SW 1271 (cell line): ENCODE measurements at places on chromosomes 7 and 10.

DNA sequence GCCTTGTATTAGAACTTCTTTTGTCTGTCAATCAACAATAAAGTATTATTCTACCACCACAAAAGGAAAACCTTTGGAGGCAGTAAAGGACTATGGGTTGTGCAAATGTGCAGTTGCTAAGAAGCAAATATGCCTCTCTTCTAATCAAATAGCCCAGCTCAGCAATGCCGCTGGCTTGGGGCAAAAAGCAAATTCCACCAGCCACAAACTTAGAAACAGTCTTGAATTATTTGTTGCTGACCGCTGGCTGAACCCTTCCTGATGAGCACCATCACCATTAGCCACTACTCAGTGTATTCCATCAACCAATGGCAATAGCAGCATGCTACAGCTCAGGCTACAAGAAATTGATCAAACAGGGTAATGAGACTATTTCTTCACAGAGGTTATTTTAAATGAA is 51.0 kb downstream of the SKAP2 start:
- DNase-seq = no peak

DNA sequence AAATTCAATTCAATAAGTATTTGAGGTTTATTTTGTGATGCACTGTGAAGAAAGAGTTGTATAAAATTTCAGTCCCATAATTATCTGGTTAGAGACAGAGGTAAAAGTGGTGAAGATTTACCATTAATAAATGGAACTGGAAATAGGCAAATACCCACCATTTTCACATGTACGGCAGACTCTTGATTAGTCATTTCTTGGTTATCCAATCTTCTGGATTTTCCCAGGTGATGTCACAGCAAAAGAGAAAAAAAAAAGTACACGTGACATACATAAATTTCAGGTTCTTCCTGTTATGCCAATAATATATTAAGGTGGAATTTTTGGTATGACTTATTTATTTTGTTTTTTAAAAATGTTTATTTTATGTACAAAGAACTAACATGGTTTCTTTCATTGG is 26.8 kb downstream of the NT5C3A start:
- DNase-seq = no peak

DNA sequence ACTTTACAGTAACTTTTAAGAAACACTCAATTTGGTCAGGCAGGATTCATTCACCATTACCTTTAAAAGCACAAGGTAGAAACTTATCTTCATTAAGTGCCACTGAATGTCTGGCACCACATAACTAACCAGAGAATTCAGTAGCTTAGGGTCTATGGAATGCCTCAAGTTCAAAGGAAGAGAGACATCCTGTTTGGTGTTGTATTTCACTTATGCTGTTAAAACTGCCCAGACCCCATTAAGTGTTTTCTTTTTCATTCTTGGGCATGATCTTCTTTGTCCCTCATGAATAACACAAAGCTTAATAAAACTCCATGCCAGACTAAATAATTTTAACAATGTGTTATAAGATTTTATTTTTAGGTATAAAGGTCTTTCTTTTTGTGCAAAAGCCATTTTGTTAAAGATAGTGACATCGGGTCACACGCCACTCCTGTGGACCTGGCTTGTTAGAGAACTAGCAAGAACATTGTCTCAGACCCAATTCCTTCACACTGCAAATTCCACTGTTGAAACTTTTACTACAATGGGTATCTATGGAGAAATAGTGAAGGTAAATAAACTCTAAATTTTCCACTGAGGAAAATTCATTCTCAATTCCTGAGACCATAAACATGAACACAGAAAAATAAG is 221.0 kb downstream of the TWIST1 start:
- DNase-seq = no peak

DNA sequence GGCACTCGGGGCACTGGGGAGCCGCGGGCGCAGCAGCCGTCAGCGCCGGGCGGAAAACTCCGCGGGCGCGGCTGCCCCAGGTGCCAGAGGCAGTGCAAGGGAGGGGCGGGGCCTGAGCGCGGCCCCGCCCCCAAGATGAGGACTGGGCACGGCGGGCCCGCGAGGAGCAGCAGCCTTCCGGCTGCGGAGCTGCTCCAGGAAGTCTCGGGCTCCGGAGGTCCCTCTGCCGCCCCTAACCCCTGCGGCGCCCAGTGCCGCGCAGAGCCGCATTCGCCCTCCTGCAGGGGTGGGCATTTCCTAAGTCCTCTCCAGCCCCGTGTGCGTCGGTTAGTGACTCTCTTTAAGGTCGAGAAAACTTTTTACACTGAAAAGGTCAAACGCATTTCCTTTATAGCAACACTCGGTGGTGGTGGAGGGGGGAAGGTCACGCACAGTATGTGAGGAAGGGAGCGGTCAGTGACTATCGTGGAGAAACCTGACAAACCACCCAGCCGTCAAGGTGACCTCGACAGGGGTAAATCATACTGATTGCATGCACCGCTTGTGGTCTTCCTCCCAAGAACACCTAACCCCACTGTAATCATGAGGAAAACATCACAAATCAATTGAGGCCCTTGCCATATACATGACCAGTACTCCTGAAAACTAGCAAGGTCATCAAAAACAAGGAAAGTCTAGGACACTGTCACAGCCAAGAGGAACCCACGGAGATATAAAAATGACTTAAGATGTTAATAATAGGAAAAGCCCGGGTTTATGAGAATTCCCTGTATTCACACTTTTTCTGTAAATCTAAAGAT is at the start of gene ANXA11:
Gene ANXA11, minus strand, starts transcription at position 61 of the 800 bp plus-strand sequence. CDS start 32,676 bp downstream, outside the sequence.
- DNase-seq = no peak

DNA sequence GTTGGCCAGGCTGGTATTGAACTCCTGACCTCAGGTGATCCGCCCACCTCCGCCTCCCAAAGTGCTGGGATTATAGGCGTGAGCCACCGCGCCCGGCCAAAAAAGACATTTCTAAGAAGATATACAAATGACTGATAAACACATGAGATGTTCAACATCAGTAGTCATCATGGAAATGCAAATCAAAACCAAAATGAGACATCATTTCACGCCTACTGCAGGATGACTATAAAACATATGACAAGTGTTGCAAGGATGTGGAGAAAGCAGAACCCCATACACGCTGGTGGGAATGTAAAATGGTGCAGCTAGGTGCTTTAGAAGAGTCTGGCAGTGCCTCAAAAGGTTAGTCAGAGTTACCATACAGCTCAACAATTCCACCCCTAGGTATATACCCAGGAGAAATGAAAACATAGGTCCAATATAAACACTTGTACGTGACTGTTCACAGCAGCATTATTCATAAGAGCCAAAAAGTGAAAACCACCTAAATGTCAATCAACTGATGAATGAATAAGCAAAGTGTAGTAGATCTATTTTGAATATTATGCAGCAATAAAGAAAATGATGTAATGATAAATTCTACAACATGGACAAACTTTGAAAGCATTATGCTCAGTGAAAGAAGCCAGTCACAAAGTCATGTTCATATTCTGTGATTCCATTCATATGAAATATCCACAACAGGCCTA is 24.5 kb downstream of the TMEM209 start:
- DNase-seq = no peak

- DNase-seq = no peak
These were observed 2.9 kb upstream of the CNPY1 start for GRCh38 chr7:155549226-155549625.

DNA sequence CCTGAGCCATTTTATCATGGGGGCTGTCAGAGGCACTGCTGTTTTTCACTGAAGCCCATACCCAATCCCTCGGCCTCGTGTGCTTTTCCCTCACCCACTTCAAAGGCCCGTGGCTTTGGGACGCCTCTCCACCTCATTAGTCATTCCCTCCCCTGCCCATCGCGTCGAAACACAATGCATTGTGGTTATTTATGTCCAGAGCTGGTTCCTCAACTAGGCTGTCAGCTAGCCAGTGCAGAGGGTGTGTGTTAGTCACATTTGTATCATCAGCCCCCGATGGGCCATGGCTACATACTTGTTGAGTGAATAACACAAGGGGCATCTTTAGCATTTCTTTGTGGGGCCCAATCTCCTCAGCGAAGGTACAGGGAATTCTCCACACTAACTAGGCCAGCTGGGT is 3.8 kb upstream of the CRCP start:
- peak; percentile 52 for DNase-seq

DNA sequence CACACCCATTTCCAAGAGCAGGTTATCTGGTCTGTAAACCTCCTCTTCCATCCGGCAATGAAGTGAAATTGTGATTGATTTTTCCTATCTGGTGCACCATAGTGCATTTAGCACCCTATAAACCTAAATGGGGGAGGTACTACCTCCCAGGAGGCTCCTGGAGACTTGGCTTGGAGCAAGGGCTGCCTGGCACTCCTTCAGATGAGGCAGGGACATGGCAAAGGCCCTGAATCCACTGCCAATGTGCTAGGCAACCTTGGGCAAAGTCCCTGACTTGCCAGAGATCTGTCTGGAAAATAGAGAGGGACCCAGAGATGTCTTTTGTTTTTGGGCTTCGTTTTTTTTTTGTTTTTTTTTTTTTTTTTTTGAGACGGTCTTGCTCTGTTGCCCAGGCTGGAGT is 6.7 kb upstream of the GRID1 start:
- no peak for DNase-seq

GRCh38 chr10:31756101-31756728 is 172.4 kb downstream of the ARHGAP12 start:
- no peak for DNase-seq

DNA sequence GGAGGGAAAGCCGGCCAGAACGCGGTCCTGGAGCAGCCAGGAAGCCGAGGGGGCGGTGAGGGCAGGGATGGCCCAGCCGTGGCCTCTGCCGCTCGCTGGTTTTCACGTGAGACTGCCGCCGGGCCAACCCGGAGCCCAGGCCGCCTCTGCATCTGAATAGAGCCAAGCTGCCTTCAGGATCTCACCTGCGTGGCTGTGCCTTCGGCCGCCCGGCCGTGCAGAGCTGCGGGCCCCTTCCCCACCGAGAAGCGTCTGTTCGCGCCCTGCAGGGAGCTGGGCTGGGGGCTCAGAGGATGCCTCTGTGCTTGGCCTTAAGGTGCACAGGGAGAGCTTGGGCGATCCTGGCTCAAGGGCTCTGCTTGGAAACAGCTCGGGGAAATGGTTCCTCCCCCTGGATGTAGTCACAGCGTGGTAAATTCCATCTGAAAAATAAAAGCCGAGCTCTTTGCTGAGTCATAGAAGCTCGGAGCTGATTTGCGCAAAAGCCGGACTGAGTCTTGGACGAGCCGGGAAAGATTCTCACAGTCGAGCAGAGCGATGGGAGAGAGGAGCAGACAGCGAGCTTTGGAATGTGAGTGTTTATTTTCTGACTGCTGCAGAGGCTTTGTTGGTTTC is at the start of gene JAKMIP3:
Gene JAKMIP3, plus strand, starts transcription at position 456 of the 615 bp plus-strand sequence. CDS start 38,863 bp downstream, outside the sequence.
- DNase-seq = no peak

DNA sequence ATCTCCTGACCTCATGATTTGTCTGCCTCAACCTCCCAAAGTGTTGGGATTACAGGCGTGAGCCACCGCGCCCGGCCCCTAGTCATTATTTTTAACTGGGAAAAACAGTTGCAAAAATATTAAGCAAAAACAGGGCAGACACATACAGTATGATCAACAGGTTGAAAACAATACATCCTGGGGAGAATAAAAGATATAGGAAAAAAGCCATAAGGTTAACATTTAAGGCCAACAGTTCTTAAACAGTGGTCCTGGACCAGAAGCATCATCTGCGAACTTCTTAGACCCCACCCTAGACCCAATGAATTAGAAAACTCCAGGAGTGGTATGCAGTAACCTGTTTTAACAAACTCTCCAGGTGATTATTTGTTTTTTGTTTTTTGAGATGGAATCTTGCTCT is 6.5 kb downstream of the UBE2H start:
- no peak for DNase-seq

GRCh38 chr7:87920578-87920977 is 13.5 kb upstream of the ADAM22 start:
- no peak for DNase-seq

DNA sequence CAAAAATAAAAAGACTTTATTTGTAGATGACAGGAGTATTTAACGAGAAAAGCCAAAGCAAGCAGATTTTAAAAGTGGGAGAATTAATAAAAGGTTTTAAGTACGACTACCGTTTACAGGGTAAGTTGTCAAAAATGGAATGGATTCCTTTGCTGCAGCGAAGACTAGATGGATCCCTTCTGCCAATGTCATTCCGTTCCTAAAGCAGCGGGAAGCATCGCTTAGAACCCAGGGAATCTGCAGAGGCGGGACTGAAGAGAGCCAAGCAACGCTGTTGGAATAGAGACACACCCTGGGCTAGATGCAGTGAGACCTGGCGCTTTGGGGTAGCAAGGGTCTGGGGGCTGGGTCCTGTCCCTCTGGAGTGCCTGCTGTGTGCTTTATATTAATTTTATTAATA is 303.1 kb upstream of the MKI67 start:
- no peak for DNase-seq

DNA sequence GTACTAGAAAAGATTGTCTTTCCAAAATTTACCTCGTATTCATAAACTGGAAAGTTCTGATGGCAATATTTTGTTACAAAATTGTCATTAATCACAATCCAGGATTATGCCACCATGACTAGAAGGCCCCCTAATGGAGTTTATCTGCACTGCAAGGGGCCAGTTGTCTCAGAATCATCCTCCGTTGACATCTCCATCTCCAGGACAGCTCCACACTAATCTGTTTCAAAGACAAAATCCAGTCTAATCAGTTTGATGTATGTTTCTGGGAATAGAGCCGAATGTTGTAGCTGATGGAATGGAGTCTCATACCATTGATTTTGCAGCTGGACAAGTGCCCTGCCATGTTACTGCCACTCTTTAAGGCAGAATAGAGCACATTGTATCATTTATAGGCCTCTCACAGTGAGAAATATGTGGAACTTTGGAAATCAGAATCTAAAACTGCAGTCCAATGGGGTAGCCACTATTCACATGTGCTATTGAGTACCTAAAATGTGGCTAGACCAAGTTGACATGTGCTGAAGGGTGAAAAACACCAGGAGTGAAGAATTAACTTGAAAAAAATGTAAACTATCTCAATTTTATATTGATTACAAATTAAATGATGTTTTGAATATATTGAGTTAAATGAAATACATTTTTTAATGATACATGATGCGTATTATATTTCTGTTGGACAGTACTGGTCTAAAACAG is 38.3 kb upstream of the TOMM7 start:
- DNase-seq = peak; percentile 27

DNA sequence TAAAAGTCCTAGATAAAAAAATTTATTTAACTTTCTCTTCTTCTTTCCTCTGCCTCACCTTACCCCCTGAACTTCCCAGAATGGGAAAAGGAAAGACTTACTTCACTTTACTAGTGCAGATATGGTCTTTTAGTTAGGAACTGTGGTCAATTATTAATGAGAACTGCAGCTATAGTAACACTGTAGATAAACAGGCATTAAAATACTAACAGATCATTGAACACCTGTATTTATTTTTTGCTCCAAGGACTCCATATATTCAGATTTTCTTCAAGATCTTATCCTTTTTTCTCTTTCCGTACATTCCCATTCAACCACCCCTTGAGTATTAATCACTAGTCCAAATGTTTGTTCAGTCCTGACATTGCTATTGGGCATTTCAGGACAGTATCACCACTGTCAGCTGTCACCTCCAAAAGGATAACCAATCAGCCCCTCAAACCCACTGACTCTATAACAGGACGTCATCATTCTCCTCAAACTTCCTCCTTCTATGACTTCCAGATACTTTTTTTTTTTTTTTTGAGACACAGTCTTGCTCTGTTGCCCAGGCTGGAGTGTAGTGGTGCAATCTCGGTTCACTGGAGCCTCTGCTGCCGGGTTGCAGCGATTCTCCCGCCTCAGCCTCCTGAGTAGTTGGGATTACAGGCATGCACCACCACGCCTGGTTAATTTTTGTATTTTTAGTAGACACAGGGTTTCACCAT is 4.2 kb downstream of the CPVL start:
- no peak for DNase-seq
